Ovary (tissue), 10 donors: ENCODE measurements at places on chromosomes 4 and X. TPM values are rescaled to one million over a fixed set of nuclear protein-coding genes. Genes with fewer than 3 reads are reported as not detected.

DNA sequence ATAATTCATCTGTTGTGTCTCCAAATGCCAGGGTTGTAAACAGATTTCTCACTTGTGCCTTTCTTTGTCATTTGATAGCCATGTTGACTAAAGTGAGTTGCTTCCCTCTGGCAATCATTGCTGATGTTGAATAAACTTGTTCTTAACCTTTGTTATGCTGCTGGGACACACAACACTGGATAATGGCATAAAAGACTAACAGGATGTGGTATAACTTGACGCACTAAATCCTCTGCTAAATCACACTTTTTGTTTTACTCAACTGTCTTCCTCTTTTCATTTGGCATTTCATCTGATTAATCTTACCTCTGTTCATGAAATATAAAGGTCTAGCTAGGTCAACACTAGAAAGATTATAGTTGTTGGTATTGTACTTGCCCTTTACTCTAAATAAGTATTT, 17.6 kb upstream of the CXCL5 start:
- DNase-seq, result no peak

GRCh38 chrX:11890836-11891514, 132.9 kb downstream of the MSL3 start:
- DNase-seq, result no peak

GRCh38 chr4:119659576-119659975, 31.0 kb upstream of the PDE5A start:
- DNase-seq, result no peak

GRCh38 chr4:118865091-118865708, 23.5 kb upstream of the SYNPO2 start:
- DNase-seq, result no peak

GRCh38 chrX:151753313-151754046, 18.9 kb downstream of the CNGA2 start:
- peak; percentile 50 for DNase-seq

DNA sequence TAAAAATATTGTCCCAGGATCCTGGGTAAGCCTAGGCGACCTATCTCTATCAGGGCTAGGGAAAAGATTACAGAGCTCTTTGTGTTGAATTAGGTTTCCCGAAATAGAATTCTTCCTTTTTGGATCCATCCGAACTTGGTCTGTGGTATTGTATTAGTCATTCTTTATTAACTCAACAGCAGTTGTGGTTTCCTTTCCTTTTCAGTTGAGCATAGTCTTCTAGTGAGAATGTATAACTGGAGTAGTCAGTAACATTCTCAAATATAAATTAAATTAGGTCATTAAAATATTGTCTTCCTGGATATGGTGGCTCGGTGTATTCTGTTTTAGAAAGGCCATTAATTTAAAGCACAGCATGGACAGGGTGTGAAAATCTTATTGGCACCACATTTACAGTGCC, 520.4 kb downstream of the NLGN4X start:
- DNase-seq, result no peak

DNA sequence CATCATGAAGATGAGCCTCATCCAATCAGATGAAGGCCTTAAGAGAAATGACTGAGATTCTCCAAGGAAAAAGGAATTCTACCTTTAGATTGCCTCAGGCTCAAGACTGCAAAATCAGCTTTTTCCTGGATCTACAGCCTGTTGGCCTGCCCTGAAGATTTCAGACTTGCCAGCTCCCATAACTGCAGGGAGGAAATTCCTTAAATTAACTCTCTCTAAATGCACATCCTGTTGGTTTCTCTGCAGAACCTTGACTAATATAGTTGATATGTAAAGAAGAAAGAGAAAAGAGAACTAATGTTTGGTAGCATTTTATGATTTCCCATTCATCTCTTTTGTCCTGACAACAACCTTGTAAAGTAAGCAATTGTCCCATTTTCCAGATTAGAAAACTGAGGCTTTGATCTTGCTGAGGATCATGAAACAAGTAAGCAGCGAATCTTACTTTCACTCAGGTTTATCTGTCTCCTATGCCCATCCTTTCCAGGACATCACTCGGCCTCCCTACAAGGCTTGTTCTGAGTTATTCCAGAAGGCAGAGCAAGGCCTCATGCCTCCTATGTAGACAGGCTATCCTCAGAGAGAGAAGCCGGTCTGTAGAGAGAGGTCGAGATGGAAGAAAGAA, 115.0 kb upstream of the LDB2 start:
- no peak for DNase-seq

- DNase-seq, result no peak
Measured at GRCh38 chrX:28126886-28127285, 145.6 kb upstream of the DCAF8L1 start.

GRCh38 chrX:13085526-13085925, 41.1 kb upstream of the FAM9C start:
- no peak for DNase-seq

GRCh38 chrX:110796407-110796697, 735 bp upstream of the CHRDL1 start:
- no peak for DNase-seq

- DNase-seq, result no peak
Measured at GRCh38 chr4:118823471-118823870, 12.5 kb downstream of the SEC24D start.

- no peak for DNase-seq
Measured at GRCh38 chr4:180336494-180337090, 1906.6 kb upstream of the TENM3 start.

GRCh38 chr4:4969298-4969697, 50.0 kb downstream of the CYTL1 start:
- no peak for DNase-seq

DNA sequence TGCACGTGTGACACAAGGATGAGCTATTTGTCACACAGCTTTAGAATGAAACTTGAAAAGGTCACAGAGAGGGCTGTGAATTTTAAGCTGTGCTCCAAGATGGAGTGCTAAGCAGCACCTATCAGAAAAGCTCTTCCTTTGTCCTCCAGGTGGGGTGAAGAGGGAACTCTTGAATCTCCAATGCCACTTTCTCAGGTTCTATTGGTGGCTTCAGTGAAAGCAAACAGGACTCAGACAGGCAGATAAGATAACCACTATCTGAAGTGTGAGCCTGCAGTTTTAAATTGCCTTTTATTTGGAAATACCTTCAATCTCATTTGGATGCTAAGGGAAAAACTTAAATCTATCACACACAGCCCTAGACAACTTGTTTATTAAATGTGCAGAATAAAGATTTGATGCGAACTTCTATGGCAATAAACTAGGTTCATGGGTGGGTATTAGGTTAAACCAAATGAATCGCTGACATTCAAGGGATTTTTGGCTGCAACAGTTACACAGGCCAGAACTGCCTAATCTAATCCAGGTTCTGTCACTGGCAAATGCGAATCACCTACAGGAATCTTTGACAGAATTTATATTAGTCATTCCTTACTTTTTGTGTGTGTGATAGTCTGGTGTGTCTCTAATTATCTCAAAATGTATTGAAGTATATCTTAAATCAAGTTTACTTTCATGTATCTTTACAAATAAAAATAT, 13.6 kb upstream of the PDGFRA start:
- DNase-seq, result no peak

DNA sequence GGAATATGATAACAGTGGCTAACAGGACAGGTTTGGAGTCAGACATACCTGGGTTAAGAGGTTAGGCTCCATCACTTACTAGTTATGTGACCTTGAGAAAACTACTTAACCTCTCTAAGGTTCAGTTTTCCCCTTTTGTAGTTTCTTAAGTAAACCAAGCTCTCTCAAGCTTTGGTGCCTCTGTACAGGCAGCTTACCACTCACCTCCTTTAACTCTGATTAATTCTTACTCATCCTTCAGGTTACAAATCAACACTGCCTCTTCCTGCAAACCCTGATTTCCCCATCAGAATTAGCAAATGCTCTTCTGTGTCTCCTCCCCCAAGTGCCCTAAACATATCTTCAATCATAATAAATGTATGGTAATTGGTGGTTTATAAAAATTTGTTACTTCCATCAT, 3.5 kb upstream of the SERTM2 start:
- no peak for DNase-seq

The PPARGC1A gene
- total RNA-seq, result 2.2 TPM

The DCX gene
- 0.05 TPM for total RNA-seq

The ASB9 gene
- 2.1 TPM for total RNA-seq

The MAGED2 gene
- total RNA-seq, result 190 TPM

The MRFAP1 gene
- total RNA-seq, result 294 TPM

The NDST4 gene
- 2.9 TPM for total RNA-seq

The SLITRK4 gene
- total RNA-seq, result 2.3 TPM
